CD4-positive, alpha-beta T cell treated with Interleukin-12 subunit alpha and Interleukin-12 subunit beta, for 1 hour (primary cell): ENCODE measurements at places on chromosomes 1 and 21.

DNA sequence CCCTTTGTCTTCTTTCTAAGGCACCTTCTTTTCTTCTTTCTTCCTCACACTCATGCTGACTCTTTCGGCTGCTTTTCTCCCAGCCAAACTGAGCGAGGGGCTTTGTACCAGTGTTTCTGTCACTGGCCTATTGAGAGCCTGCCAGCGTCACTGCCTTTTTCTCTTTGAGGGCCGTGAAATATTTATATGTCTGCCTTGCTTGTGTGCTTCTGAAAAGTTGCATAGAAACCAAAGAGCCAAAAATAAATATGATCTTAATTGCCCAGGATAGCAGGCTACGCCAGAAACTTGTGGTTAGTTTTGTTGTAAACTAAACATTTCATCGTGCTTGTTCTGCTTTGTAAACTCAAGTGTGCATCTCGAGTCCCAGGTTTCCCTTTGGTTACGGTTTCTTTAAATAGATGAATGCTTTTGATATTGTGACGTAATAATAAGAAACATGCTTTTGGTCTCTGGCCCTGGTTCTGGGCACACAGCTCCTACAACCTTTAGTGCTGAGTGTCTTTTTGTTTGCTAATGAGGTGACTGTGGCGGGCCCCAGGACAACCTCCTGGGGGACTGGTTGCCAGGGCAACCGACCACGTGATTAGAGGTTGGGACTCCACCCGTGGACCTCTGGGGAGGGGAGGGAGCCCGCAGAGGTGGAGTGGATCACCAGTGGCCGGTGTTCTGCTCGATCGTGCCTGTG, 10.8 kb downstream of the SLC37A1 start:
- peak; percentile 69 for DNase-seq

GRCh38 chr21:35038772-35039319, 10.3 kb downstream of the RUNX1 start:
- no peak for DNase-seq

DNA sequence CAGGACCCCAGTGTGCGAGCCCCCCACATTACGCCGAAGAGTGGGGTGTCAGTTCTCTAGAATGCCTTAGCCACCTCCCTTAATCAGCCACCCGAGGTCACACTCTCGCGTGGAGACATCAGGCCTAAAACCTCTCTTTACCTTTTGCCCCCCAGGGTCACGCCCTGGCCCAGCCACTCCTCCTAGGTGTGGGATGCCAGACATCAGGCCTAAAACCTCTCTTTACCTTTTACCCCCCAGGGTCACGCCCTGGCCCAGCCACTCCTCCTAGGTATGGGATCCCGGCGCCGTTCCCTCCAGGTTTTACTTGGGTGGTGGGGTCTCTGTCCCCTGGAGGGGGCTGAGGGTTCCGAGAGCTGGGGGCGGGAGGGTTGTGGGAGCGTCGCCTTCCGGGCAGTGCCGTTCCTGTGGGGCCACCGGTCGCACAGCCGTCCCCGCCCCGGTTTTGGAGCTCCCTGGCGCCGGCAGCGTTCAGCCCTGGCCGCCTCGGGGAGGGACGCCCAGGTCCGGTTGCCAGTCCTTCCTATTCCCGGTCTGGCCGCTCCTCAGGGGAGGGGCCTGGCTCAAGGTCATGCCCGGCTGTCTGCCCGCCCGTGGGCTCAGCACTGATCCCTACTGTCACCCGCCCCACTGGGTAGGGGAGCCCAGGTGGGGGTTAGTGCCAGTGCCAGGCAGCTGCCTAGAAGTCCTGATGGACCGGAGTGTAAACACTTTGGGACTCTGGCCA, 882 bp downstream of the VPS13D start:
- DNase-seq: no peak

GRCh38 chr1:201309416-201309815, 26.1 kb downstream of the PKP1 start:
- DNase-seq: no peak

DNA sequence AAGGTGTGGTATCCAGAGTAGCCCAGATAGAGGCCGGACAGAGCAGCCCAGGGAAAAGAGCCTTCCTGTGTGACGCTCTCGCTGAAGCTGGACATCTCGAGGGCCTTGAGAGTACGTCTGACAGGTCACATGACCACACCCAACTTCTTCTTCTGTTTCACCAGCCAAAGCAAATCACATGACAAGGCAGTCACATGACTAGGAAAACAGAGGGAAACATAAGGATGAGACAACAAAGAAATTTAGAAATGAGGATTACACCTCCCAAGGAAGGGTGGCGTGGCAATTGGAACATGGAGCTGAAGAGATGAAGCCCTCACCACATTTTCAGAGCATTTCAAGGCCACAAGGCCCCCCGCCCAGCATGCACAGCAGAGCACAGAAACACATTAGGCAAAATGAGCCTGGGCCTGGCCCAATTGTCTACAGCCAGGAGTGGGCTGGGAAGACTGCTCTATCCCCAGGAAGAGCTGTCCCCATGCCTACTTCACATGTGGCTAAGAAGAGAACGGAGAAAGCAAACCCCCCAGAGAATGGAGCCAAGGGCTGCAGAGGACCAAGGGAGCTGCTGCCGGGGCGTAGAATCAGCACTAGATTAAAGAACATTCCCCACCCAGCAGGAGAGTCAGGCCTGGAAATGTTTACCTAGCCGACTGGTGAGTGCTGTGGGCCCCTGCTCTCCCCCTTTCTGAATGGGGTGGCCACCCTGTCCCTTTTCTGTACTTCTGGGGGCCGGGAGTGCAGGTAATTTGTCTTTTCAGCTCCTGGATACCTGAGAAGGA, 305.1 kb downstream of the NPHP4 start:
- DNase-seq: no peak
